H9 (cell line): ENCODE measurements at places on chromosomes 5 and 9.
A peak's percentile ranks its signal among the peaks of the same experiment; 100 is the strongest.

GRCh38 chr5:170190436-170191134 lies 42.2 kb upstream of the C5orf58 start:
- no peak for DNase-seq

DNA sequence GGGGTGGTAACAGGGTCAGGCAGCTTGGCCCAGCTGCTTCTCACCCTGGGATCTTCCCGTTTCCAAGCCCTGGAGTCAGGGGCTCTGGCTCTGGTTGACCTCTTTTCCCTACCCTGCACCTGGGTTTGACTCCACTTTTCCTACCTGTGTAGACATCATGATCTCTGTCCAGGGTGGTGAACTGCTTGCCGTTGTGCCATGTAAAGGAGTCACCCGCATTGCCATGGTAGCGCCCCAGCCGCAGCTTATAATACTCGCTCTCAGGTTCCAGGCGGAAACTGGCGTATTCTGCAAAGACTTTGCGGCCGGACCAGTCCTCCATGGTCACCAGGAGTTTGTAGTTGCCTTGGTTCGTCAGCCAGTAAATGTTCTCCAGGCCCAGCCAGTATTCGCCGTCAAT lies 30.9 kb downstream of the ANGPTL2 start:
- DNase-seq = no peak

- peak; percentile 92 for DNase-seq
Measured at GRCh38 chr5:176578391-176578808, 29.3 kb downstream of the CDHR2 start.

- no peak for DNase-seq
Measured at GRCh38 chr5:137370096-137371071, 128.7 kb downstream of the SPOCK1 start.

- DNase-seq = no peak
Measured at GRCh38 chr5:142097681-142098080, 10.9 kb upstream of the NDFIP1 start.
